ENCODE measurements at places on chromosomes 12 and 14.
A peak's percentile ranks its signal among the peaks of the same experiment; 100 is the strongest.

- no peak for DNase-seq
Measured at GRCh38 chr14:89207925-89208328, 209.1 kb downstream of the FOXN3 start.

- no peak for DNase-seq
Measured at GRCh38 chr12:32705783-32706182, 26.7 kb downstream of the DNM1L start.

GRCh38 chr14:104113631-104114420 lies 24.6 kb upstream of the KIF26A start:
- DNase-seq: no peak

- no peak for DNase-seq
Measured at GRCh38 chr14:101078170-101078891, 174.8 kb upstream of the RTL1 start.

DNA sequence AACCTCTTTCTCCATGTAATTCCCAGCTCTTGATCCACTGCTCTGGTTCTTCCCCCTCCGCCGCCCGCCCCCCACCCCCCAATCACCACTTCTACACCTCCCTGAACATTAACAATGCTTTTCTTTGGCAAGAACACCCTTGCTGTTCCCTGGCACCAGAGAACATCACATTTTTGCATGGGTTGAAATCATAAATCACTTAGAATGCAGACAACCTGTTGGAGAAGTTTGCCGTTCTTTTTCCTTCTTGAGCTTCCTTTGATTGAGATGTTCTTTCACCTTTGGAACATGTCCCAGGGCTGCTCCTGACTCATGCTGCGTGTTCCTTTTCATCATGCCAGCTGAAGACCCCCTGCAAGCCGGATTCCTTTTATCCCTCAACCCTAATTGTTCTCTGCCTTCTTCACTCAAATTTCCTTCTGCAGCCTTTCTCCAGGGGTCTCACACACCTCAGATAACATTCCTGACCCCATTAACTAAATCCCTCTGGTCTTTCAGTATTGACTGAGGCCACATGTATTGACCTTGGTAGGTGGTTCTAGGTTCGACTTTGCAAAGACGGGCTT lies 294.1 kb upstream of the TMPO start:
- DNase-seq: no peak

- DNase-seq: no peak
Measured at GRCh38 chr12:61530456-61530855, 729.7 kb upstream of the USP15 start.

DNA sequence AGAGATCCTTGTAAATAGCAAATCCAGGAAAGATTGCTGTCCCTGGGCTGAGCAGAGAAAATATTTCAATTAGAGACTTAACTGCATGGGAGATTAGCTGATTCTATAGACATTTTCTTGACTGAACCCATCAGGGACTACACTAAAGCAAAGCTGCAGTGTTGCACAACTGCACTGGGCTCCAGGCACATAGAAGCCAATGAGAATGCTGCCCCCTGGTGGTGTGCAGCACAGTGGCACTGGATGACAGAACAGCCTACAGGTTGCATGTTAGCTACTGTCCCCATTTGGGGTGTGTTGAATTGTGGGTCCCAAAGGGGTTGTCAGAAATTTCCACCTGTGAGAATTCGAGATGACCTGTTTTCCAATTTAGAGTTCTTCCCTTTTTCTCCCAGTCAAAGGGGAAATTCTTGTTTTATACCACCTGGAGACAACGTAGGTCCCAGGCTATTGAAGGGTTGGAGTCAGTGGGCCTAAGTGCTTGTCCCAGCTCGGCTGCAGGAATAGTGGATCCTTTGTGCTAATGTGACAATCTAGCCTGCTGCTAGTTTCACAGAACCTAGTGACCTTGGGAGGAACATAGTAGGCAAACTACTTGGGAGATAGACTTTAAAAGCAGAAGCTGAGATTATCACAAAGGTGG lies 114.7 kb downstream of the SLC8A3 start:
- DNase-seq: peak; percentile 8

DNA sequence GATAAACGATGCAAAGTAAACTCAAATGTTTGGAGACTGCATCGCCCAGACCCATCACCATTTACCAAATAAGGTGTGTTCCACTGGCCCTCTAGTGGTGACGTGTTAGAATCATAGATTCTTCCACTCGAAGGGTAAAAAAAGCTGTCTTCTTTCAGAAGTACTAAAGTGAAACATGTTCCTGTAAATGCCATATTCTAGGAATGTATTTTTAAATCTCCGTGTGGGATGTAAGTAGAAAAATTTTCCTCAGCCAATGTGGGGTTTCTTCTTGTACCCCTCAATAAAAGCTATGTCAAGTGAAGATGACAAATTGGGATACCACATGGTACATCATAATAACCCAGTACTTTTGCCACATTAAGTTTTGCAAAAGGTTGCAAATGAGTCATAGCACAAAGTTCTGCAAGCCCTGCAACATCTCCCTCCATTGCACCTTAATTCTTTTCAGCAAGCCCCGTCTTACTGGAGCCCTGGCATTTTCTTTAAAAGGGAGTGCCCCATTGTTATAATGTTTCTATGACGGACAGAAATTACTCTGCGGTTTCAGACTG lies 100.8 kb downstream of the CCER1 start:
- DNase-seq: peak; percentile 27

DNA sequence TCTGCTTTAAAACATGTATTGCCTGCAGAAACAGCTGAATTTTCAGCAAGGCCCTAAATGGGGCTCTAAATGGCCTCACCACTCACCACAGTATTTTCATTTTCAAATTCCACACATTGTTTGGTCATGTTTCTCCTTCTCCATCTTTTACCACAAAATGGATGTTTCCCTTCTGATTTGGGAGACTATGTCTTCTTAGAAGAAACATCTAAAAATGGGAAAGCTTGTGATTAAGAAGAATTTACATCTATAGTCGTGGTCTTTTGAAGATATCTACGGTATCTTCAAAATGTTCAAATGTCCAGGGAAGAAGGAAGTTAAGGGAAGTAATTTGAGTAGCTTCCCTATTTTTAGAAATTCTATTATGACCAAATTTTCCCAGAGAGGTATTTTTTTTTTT lies 20.7 kb upstream of the TUBA1C start:
- no peak for DNase-seq

DNA sequence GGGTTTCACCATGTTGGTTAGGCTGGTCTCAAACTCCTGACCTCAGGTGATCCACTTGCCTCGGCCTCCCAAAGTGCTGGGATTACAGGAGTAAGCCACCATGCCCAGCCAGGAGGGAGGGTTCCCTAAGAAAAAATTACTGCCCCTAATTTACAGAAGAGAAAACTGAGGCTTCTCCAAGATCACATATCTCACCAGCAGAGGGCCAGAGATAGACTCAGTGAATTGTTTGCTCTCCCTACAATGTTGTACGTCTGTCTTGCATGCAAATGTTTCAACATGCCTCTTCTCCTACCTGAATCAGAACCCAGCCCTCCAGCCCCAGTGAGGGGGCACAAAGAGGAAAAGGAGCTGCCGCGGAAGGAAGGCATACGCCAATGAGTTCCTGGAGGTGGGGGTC lies 48.3 kb upstream of the TMEM263 start:
- no peak for DNase-seq

All from pulmonary artery endothelial cell (primary cell).